ENCODE measurements at places on chromosomes 11 and 22.

DNA sequence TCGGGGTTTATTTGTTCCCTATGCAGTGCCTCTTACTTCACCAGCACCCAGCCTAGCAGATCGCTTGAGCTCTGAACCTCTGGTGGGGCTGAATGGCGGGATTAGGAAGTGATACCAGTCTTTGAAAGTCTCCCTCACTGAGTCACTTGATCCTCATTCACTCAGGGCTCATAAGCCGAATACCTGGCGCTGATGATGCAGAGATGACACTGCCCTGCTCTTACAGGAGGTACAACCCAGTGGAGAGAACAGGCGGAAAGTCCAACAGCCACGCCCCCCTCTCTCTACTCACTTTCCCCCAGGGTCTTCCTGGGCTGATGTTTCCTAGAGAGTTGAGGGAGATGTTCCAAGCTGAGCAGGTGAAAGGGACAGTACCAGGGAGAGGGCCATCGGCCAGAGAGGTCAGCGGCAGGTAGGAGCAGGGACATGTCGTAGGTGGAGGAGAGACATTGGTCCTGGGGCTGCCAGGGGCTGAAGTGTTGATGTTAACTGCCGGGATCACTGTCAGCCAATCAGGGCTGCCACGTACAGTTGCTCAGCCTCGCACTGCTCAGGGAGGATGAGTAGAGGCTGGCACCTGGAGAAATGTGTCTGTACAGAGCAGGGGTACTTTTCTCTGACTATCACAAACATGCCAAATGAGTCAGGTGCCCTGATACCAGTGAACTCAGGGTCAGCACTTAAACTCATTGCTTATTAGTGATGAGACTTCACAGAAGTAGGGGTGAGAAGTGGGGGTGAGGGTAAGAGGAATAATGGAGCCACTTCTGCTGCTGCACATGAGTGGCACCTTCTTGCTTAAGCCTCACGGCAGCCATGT is 9.9 kb upstream of the APOBEC3A start:
- no peak for DNase-seq

DNA sequence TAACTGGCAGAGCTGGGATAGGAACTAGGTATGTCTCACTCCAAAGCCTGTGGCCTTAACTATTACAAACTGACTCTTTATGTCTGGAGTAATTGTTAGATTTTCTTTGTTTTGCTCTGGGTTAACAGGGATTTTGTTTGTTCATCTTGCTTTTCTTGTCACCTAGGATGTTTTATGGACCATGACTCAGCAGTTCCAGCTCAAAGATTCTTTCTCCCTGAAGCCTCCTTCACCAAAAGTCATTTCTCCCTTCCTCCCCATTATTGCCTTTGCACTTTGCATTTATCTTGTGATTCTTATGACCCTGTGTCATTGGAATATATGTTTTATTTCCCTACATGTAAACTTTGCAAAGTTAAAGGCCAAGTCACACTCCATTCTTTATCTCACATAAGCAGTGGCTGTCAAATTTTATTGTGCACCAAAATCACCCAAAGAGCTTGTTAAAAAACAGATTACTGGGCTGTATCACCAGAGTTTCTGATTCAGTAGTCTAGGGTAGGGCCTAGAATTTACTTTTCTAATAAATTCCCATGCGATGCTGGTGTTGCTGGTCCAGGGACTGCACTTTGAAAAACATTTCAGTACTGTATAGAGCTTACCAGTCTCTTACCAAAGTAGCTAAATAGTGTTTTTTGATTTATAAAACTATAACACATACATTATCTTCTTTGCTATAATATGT is 327.7 kb downstream of the DLG2 start:
- peak; percentile 2 for DNase-seq

- no peak for DNase-seq
Observed at GRCh38 chr11:72228844-72229231, 4.3 kb downstream of the INPPL1 start.

DNA sequence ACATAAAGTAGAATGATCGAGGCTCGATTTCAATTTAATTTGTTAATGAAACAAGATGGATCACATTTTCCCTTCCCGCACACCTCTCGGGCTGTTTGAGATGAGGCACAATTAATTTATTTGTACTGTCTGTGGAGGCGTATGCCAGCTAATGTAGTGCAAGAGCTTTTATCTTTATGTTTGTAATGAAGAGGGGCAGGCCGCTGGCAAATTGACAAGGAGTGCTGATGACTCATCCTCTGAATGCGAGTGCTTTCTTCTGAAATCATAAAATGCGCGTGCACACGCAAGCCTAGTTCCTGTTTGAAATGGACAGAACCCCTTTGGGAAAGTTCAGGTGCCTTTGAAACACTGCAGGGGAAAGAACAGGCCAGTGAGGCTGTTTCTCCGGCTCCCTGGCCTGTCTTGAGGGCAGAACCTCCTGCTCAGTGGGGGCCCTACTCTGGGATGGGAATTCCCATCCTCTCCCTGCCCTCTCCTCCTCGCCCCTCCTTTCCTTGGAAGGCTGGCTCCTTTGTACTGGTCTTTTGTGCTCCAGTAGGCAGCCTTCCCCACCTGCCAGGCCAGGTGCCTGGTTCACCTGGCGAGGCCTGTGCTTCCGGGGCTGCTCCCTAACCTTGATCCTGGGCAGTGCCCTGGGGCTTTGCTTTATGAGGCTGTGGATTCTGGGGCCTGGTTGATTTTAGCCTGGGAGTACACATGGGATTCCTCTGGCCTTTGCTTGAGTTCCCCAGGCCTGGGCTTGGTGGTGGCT is 50.3 kb downstream of the TEAD1 start:
- peak; percentile 27 for DNase-seq

DNA sequence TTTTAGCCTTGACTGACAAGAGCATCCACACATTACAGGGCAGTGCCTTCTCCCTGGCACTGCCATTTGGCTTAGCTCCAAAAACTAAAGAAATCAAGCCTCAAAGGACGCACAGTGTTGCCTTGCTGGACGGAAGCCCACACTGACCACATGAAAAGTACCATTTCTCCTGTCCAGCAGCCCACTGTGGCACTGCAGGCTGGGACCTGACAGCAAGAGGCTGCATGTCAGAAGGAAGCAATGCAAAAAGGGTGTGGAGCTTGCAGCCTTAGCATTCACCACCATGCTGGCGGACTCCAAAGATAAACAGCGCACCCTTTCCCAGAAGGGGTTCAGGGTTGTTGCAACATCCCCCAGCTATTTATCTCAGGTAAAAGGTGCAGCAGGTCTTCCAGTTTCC is 109.3 kb upstream of the BMAL1 start:
- DNase-seq, result no peak

DNA sequence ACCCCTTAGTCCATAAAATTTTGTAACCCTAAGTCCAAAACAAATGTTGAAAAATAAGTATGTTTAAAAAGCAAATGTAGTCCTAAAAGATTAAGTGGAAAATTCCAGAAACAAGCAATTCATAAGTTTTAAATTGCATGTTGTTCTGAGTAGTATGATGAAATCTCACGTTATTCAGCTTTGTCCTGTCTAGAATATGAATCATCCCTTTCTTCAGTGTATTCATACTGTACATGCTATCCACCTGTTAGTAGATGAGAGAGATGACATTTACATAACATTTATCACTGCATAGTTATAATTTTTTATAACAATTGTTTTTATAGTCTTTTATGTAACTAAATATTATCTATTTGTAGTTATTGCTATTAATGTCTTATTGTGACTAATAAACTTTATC is 622.3 kb upstream of the CHORDC1 start:
- no peak for DNase-seq

- no peak for DNase-seq
Observed at GRCh38 chr11:129680907-129681306, 134.7 kb upstream of the TMEM45B start.

GRCh38 chr11:67664213-67664585 is 10.2 kb downstream of the ALDH3B2 start:
- DNase-seq, result no peak

DNA sequence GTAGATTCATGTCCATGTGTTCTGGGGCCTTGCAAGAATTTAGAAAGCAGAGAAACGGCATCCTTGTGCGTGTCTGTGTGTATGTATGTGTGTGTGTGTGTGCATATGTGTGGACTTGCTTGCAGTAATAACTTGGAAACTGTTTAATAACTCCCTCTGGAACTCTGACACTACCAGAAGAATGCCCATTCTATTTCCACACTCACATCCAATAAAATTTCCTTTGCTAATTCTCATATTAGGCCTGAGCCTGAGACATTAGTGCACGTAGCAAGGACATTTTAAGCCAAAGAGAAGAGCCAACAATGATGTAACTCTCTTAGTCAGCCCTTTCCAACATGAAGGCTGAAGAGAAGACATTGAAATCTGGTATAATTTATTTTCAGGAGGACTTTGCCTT is 3.2 kb downstream of the OR4D6 start:
- no peak for DNase-seq

GRCh38 chr11:43507171-43507570 is 148.5 kb downstream of the TTC17 start:
- DNase-seq, result no peak

- DNase-seq, result peak; percentile 44
Observed at GRCh38 chr11:77800449-77800848, 20.1 kb downstream of the RSF1 start.

- no peak for DNase-seq
Observed at GRCh38 chr11:134513585-134514120, 101.6 kb upstream of the B3GAT1 start.

DNA sequence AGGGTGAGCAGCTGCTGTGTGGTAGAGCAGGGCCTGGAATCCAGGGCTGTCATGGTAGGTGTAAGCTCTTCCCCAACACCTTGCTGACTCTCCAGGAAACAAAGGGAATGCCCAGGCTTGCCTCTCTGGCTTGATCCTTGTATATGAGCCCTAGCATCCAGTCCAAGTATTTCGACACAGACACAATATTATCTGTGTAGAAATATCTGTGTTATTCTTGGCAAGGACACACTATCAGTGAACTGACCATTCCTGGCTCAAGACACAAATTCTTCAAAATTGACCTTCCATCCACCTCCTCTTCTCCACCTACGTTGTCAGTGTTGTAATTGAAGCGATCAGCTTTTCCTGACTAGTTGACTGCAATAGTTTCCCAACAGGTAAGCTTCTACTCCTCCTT is 312.0 kb upstream of the NARS2 start:
- no peak for DNase-seq
